Ovary (tissue), 10 donors: ENCODE measurements at places on chromosomes 7 and 10. TPM values are rescaled to one million over a fixed set of nuclear protein-coding genes. Genes with fewer than 3 reads are reported as not detected.

Gene CYP3A7
- total RNA-seq, result 0.36 TPM

Gene TSPAN15
- total RNA-seq, result 10.2 TPM

Gene HIP1
- total RNA-seq, result 17.8 TPM

Gene ZNF488
- total RNA-seq, result 0.15 TPM

Gene ANKRD22
- not detected for total RNA-seq

Gene TEX47
- not detected for total RNA-seq

Gene VWA2
- 0.72 TPM for total RNA-seq

Gene NAT16
- total RNA-seq, result not detected

Gene BAG3
- 13.7 TPM for total RNA-seq

Gene LRRD1
- total RNA-seq, result not detected

Gene CNTNAP2
- total RNA-seq, result 7.0 TPM

Gene ACTL6B
- not detected for total RNA-seq

Gene ADAMTS14
- total RNA-seq, result not detected

Gene ELMO1
- total RNA-seq, result 48.9 TPM

Gene CCDC172
- not detected for total RNA-seq

Gene FAM25C
- total RNA-seq, result not detected

Gene COL13A1
- 0.87 TPM for total RNA-seq

Gene LGI1
- total RNA-seq, result not detected

Gene NODAL
- not detected for total RNA-seq

Gene CDH23
- 19.8 TPM for total RNA-seq

Gene HPSE2
- total RNA-seq, result 0.07 TPM

Gene PLEKHS1
- 2.1 TPM for total RNA-seq

Gene ITIH5
- total RNA-seq, result 32.2 TPM

Gene CCNY
- 60.9 TPM for total RNA-seq

Gene RELN
- 0.68 TPM for total RNA-seq

Gene KIFBP
- 21.2 TPM for total RNA-seq

Gene NFE2L3
- 1.2 TPM for total RNA-seq

Gene MBLAC1
- 5.5 TPM for total RNA-seq

Gene LBX1
- not detected for total RNA-seq

Gene RNF148
- 0.41 TPM for total RNA-seq

Gene ATOH7
- total RNA-seq, result not detected

Gene NPC1L1
- total RNA-seq, result 0.28 TPM

Gene CPVL
- 23.0 TPM for total RNA-seq

Gene PLPP4
- 0.34 TPM for total RNA-seq

Gene GPNMB
- 132 TPM for total RNA-seq

Gene ANKIB1
- 30.8 TPM for total RNA-seq

Gene TMEM196
- not detected for total RNA-seq

Gene ODAD2
- 2.7 TPM for total RNA-seq

Gene WDR91
- total RNA-seq, result 30.1 TPM

Gene RSBN1L
- 24.1 TPM for total RNA-seq

Gene MUC3A
- total RNA-seq, result 0.36 TPM

Gene DGKI
- 0.10 TPM for total RNA-seq

Gene GPR85
- 0.61 TPM for total RNA-seq

Gene SOSTDC1
- total RNA-seq, result 1.00 TPM

Gene GJD4
- not detected for total RNA-seq

Gene IL6
- 0.94 TPM for total RNA-seq

Gene MEOX2
- total RNA-seq, result 3.6 TPM

Gene STEAP4
- 3.0 TPM for total RNA-seq

Gene CPA2
- 0.80 TPM for total RNA-seq

Gene SUN3
- total RNA-seq, result not detected

Gene PPP1R17
- total RNA-seq, result not detected

Gene GATA3
- 0.24 TPM for total RNA-seq

Gene HOXA5
- 0.40 TPM for total RNA-seq

Gene NUTM2D
- 2.0 TPM for total RNA-seq
